Natural killer cell treated with Interleukin-12 subunit alpha and Interleukin-12 subunit beta and Interleukin-15 and Interleukin-18, amount 100 ng/mL, for 72 hours (primary cell): ENCODE measurements at places on chromosomes 6 and 20. TPM values are rescaled to one million over a fixed set of nuclear protein-coding genes. Genes with fewer than 3 reads are reported as not detected.
A peak's percentile ranks its signal among the peaks of the same experiment; 100 is the strongest.

DNA sequence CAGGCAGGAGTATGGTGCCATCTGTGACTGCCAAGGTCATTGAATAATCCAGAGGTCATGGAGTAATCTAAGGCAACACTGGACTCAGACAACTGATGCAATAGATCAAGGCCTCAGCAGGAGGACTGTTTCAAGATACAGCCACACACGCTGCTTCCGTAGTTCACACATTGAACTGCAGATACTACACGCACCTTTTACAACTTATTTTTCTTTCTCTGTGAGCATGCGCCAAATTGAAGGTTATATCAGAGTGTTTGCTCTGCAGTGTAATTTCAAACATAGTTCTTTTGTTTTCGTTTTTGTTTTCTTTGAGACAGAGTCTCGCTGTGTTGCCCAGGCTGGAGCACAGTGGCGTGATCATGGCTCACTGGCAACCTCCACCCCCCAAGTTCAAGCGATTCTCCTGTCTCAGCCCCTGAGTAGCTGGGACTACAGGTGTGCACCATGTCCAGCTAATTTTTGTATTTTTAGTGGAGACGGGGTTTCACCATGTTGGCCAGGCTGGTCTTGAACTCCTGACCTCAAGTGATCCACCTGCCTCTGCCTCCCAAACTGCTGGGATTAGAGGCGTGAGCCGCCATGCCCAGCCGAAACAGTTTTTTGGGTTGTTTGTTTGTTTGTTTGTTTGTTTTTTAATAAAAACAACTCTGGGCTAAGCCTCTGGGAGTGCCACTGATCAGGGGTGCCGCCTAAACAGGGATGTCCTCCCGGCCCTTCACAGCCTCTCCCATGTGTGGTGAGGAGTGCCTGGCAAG, 96.6 kb upstream of the NAA20 start:
- DNase-seq: no peak

- no peak for DNase-seq
These were observed 1.6 kb downstream of the TMEM14A start for GRCh38 chr6:52672412-52673025.

DNA sequence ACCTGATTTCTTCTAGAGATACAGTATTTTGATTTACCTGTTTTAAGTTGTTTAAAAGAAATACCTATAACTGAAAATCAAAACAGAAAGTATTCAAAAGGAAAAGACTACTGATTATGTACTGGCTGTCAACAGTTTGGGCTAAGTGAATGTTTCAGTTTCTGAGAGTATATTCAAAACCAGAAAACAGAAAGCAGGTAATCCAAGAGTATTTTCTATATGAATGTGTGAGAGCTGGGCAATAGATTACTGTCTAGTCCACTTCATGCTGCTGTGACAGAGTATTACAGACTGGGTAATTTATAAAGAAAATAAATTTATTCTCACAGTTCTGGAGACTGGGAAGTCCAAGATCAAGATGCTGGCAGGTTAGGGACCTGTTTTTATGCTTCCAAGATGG, 261.0 kb downstream of the ARHGAP18 start:
- DNase-seq: no peak

Gene CST5
- not detected for total RNA-seq

GRCh38 chr6:148004651-148005050, 338.0 kb upstream of the SASH1 start:
- no peak for DNase-seq

Gene ARHGAP40
- not detected for total RNA-seq

DNA sequence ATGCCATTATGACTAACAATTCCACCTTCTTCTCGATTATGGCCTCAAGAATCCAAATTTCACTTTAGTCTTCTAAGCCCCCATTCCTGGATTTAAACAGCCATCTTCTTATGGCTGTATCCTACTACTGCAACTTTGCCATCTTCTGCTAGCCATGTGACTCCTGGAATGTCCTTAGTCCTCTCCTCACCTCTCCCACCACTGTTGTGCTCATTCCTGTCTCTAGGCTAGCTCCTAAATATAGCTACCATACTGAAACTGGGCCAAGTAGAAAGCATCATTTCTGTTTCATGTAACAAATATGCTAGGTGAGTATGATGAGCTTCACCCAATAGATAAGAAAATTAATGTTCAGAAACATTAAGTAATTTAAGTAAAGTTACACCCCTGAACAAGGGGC, 313.1 kb downstream of the CLVS2 start:
- DNase-seq: no peak

DNA sequence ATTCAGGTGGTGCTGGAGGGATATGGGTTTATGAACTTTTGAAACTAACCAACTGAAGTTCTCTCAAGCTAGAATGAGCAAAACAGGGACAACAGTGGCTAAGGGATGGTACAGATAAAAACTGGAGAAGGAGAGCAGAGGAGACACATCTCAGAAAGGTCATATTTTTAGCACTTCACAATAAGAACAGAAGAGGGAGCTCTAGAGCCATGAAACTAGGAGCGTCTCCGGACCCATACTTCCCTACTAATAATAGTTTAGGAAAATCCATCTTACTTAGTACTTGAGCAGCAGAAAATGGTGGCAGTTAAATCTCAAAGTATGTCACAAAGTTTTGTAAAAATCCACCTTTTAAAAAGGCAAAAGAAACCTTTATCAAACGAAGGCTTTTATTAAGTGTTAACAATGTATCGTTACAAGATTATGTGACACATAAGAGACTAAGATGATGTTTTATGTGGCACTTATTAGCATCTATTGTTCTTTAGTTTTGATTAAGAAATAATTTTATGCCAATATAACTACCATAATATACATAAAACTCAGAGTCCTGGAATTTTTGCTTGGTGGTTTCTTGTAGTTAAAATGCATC, 278.6 kb downstream of the TBC1D32 start:
- DNase-seq: no peak

- DNase-seq: peak; percentile 69
These were observed 67.3 kb upstream of the DDR1 start for GRCh38 chr6:30816791-30817739.

DNA sequence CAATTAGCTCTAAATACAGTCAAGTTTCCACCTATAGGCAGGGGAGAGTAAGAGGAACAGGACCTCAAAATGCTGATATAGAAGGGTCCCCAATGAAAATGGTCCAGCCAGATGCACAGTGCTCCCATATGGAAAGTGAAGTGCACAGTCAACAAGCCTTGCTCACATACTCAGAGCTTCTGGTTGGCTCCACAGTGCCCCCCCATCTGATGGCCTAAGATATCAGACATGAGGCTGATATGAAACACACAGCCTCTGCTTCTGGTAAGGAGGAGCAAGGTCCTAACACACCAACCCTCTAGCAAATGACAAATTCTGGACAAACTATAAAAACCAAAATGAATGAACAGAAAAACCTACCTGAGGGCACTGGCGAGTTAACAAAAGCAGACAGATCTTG, 111.4 kb upstream of the EMILIN3 start:
- no peak for DNase-seq

DNA sequence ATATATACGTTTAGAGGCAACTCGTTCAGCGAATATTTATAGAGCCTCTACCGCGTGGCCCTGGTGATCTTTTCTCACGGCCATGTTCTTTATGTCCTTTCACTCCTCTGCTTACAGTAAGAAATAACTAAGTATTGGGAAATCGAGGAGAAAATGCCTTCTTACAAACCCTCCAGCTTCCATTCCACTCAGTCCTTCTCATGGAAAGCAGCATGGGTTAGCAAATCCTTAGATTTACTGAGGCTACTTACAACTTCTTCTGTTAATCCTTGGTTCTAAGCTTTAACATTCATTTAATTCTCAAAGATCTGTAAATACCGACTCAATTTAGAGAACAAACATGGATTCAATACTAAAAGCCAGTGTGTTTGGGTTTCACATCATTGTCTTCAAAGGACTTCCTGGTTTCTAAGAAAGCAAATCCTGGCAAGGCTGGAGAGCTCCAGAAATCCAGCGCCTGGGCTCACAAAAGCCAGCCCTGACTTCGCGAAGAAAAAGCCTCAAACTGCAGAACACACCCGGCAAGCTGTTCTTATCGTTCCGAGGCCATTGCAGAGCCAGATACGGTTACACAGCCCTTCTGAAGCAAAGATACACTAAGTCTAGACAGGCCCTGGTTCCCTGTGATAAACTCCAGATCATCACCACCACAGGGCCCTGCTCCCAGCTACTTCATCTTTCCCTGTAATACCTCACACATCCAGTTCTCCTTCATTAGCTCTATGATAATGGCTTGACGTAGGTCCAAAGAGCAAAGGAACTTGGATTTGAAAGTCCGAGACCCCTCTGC, 19.2 kb downstream of the AGPAT4 start:
- DNase-seq: no peak

DNA sequence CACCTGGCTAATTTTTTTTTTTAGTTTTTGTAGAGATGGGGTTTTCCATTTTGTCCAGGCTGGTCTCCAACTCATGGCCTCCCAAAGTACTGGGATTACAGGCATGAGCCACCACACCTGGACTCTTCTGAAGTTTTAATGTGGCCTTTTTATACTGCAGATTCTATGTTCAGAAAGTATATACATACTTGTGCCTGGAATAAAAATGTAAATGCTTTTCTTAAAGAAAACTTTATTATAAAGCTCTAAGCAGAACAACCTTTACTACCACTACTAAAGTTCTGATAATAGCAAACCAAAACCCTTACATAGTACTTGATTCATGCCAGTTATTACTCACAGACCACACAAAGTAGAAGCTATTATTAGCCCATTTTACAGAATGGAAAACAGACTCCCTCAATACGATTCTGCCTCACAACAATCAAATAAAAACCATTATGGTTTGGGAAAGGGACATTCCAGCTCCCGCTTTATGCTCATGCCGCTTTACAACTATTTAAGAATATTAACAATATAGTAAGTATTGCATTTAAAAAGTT, 5.3 kb downstream of the PHIP start:
- DNase-seq: no peak

GRCh38 chr6:123380257-123380656, 256.5 kb downstream of the TRDN start:
- DNase-seq: no peak

Gene CLPSL2
- not detected for total RNA-seq

DNA sequence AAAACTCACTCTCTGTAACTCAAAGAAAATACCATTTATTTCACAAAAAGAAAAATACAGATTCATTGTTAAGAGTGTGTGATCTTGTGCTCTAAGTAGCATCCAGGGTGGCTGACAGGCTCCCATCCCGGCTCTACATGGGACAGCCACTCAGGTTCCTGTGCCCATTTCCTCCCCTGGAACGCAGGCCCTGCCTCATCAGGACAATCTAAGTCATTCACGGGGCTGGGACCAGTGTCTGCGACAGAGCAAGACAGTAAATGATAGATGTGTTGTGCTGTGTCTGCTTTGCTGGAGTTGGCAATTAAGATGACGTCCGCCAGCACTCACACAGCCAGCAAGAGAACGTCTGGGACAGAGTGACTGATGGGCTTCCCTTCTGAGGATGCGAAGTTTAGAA, 6.9 kb upstream of the FAM209A start:
- no peak for DNase-seq

DNA sequence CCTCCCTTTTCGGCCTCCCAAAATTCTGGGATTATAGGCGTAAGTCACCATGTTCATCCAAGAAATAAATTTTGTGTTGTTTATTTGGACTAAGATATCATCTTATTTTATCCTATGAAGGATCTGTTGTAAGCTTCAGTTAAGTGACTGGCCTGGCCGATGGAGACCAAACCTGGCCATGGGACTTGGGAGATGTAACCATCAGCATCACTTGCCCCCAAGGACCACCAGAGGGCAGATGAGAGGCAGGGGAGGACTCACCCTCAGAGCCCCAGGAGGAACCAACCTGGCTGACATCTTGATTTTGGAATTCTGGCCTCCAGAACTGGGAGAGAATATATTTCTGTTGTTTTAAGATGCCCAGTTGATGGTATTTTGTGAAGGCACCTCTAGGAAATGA, 266.7 kb downstream of the CDH26 start:
- DNase-seq: no peak

- DNase-seq: no peak
These were observed 90.5 kb downstream of the RNGTT start for GRCh38 chr6:88872962-88873361.

DNA sequence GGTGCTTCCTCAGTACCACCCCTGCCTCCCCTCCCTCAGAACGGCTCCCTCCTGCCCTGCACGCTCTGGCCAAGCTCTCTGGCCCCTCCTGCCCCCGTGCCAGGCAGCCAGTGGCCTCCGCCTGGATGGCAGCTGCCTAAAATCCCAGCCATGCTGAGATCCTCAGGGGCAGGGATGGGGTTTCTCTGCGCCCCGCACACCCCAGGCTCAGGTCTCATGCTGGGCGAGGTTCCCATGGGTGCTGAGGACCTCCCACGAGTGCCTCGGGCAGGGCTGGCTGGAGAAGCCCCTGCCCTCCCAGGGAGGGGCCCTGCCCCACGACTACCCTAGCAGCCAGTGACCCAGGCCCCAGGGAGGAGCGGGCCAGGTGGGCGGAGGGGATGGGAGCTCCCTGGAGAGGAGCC, 2.7 kb downstream of the PTK6 start:
- peak; percentile 59 for DNase-seq

Gene AHCY
- 61.3 TPM for total RNA-seq

- DNase-seq: no peak
These were observed 76.5 kb downstream of the ADAT2 start for GRCh38 chr6:143374014-143374413.

DNA sequence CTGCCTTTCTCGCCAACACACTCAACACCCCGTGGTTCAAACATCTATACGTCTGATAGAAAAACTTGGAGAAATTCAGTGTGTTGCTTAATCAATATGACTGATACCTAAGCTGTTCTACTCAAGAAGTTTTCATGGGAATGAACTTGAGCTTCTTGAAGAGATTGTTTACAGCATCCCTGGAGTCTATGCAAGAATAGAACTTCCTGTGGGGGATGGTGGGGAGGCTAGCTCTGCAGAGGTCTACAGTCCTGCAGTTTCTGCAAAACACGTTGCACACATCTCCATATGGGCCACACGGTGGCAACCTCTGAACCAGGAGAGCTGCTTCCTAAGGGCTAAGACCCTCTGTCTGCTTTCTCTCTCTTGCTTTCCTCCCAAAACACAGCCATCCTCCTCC, 32.7 kb upstream of the FANCE start:
- DNase-seq: no peak

Gene LY6G6C
- not detected for total RNA-seq

Gene DUSP15
- total RNA-seq: not detected

DNA sequence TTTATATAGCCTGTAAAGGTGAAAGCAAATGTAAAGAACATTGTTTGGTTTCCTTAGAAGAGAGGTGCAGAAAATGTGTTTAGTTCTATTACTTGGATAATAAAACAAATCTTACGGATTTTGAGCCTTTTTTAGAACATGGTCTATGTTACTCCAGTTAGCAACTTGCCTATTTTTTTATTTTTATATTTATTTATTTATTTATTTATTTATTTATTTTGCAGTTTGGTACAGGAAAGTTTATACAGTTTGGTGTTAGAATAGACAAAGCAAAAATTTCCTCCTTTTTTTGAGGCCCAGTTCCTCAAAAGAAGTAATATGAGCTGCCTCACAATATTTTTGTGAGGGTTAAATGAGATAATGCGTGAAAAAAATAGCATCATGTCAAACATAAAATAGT, 41.6 kb upstream of the EEF1E1 start:
- no peak for DNase-seq

Gene TMEM217
- total RNA-seq: 23.7 TPM

Gene MUC22
- not detected for total RNA-seq

- DNase-seq: no peak
These were observed 60.9 kb upstream of the MC3R start for GRCh38 chr20:56187534-56188165.

Gene NKX2-4
- total RNA-seq: not detected
